ENCODE measurements at places on chromosomes 16 and 17. TPM values are rescaled to one million over a fixed set of nuclear protein-coding genes. Genes with fewer than 3 reads are reported as not detected.

The SLC38A7 gene
- total RNA-seq: 22.5 TPM

The CORO1A gene
- 4.2 TPM for total RNA-seq

The LRRC75A gene
- 3.3 TPM for total RNA-seq

The KRTAP4-3 gene
- total RNA-seq: not detected

The ZFP3 gene
- total RNA-seq: 1.4 TPM

The SPNS3 gene
- total RNA-seq: not detected

The FN3KRP gene
- total RNA-seq: 11.9 TPM

The ADAM11 gene
- total RNA-seq: 2.7 TPM

The TMEM114 gene
- total RNA-seq: not detected

The AGRP gene
- total RNA-seq: not detected

The TBC1D28 gene
- not detected for total RNA-seq

The CDRT4 gene
- 0.12 TPM for total RNA-seq

The MAFG gene
- total RNA-seq: 23.2 TPM

The PPY gene
- not detected for total RNA-seq

The MPP2 gene
- total RNA-seq: 2.6 TPM

The LRRC37A gene
- not detected for total RNA-seq

The PRM1 gene
- not detected for total RNA-seq

The ALOX15 gene
- 10.5 TPM for total RNA-seq

The PRR29 gene
- 3.8 TPM for total RNA-seq

The MSLN gene
- 2.0 TPM for total RNA-seq

The CCDC200 gene
- total RNA-seq: not detected

The C16orf46 gene
- total RNA-seq: 0.12 TPM

The PLLP gene
- 0.17 TPM for total RNA-seq

The HOXB7 gene
- total RNA-seq: 0.70 TPM

The OR2C1 gene
- not detected for total RNA-seq

The SLC16A6 gene
- total RNA-seq: not detected

All from pericardium fibroblast (primary cell).